CD8-positive, alpha-beta T cell (primary cell): ENCODE measurements at places on chromosomes 6 and 20. TPM values are rescaled to one million over a fixed set of nuclear protein-coding genes. Genes with fewer than 3 reads are reported as not detected.

Gene PRRT1
- 3.1 TPM for total RNA-seq

Gene DUSP15
- not detected for total RNA-seq

Gene LPA
- total RNA-seq = not detected

- no peak for DNase-seq
Measured at GRCh38 chr20:11651138-11651537, 266.6 kb upstream of the BTBD3 start.

DNA sequence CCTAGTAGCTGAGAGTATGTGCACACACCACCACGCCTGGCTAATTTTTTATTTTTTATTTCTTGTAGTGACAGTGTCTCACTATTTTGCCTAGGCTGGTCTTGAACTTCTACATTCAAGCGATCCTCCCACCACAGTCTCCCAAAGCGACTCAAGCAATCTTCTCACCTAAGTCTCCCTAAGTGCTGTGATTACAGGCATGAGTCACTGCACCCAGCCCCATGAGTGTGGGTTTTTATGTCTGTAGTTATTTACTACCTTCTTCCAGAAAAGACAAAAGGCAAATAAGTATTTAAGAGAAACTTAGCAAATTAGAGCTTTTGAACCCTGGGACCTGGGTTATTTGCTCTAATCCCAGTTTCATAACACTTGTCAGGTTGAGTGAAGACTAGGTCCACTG is 92.3 kb upstream of the HCRTR2 start:
- no peak for DNase-seq

- DNase-seq = no peak
Measured at GRCh38 chr6:146429831-146430230, 113.8 kb upstream of the RAB32 start.

DNA sequence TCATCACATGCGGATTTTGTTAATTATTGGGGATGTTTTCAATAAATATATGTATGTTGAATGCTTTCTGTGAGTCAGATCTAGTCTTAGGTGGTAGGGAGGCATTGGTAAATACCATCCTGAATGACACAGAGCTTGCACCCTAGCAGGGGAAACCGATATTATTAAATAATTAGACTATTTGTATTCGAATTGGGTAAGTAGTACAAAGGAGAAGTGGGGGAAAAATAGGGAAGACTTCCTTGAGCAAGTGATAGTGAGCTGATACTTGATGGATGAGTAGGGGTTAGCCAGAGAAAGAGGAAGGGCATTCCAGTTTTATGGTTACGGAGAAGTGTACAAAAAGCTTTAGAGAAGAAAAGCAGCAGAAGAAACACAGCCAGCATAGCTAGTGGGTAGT is 1.5 kb downstream of the RIOK1 start:
- DNase-seq = no peak
